ENCODE measurements at places on chromosomes 3 and 15.

GRCh38 chr3:120410541-120410940 lies 40.3 kb downstream of the FSTL1 start:
- peak; percentile 8 for DNase-seq

GRCh38 chr3:167899093-167899492 lies 163.6 kb downstream of the SERPINI1 start:
- DNase-seq: no peak

DNA sequence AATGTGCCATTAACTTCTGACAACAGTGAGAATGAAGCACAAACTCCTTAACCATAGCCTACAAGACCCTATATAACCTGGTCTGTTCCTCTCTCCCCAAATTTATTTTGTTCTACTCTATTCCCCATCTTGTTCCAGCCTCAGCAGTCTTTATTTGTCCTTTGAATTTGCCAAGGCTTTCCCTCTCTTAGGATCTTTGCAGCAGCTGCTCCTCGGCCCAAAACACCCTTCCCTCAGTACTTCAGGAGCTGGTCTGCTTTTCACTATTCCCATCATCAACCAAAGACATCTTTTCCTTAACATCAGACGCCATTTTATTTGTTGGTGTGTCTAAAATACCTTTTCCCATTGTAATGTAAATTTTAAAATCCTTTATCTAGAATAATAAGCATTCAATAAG lies 10.2 kb downstream of the PRICKLE2 start:
- DNase-seq: no peak

GRCh38 chr3:5317557-5317956 lies 130.1 kb downstream of the EDEM1 start:
- no peak for DNase-seq

- no peak for DNase-seq
Observed at GRCh38 chr3:173826416-173826815, 428.9 kb downstream of the NLGN1 start.

GRCh38 chr15:88057836-88058235 lies 198.7 kb downstream of the NTRK3 start:
- peak; percentile 39 for DNase-seq

DNA sequence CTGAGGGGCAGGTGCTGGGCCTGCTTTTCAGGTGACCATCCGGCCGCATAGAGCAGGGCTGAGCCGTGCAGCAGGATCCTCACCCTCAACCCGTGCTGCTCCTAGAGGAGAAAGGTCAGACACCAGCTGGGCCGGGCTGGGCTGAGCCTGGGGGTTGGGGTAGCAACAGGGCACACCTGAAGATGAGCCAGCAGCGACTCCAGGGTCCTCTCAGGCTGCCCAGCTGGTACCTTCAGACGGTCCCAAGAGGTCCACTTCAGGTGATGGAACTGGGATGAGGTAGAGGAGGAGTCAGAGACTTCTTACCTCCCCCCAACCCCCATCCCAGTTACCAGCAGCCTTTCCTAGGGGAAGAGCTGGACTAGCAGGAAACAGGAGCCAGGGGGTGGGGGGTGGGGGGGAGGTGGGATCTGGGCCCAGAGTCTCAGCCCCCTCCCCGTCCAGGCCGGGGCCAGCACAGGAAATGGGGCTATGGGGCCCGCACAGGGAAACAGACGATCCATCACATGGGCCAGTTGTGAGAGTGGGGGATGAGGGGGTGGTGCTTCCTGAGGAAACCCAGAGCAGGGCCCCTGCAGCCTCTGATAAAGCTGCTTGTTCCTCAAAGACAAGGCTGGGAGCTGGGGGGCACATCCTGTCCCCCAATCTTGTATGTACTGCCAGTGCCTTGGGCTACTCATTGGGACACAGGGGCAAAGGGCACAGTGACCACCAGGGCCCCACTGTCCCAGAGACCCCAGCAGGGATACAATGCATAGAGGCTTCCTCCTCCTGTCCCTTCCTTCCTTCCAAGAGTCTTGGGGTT lies 3.0 kb downstream of the INKA1 start:
- no peak for DNase-seq

DNA sequence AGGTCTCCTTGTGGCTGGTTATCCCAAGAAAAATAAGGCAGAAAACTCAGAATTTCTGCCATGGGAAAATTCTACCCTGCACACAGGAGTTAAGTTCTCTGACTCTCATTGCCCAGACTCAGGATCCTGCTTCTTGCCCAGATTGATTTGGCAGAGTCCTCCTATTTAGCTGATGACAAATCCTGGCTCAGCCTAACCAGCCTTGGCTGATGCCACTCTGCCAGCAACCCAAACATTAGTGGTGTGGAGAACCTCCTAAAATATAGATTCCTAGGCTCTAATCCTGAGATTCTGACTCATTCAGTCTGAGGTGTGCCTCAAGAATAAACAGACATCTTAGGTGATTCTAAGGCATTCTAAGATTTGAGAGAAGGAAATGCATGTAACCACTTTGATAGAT lies 60.5 kb upstream of the ACTC1 start:
- no peak for DNase-seq

GRCh38 chr3:123627673-123628670 lies 43.1 kb upstream of the HACD2 start:
- no peak for DNase-seq

GRCh38 chr15:53000409-53000808 lies 210.3 kb upstream of the ONECUT1 start:
- no peak for DNase-seq

DNA sequence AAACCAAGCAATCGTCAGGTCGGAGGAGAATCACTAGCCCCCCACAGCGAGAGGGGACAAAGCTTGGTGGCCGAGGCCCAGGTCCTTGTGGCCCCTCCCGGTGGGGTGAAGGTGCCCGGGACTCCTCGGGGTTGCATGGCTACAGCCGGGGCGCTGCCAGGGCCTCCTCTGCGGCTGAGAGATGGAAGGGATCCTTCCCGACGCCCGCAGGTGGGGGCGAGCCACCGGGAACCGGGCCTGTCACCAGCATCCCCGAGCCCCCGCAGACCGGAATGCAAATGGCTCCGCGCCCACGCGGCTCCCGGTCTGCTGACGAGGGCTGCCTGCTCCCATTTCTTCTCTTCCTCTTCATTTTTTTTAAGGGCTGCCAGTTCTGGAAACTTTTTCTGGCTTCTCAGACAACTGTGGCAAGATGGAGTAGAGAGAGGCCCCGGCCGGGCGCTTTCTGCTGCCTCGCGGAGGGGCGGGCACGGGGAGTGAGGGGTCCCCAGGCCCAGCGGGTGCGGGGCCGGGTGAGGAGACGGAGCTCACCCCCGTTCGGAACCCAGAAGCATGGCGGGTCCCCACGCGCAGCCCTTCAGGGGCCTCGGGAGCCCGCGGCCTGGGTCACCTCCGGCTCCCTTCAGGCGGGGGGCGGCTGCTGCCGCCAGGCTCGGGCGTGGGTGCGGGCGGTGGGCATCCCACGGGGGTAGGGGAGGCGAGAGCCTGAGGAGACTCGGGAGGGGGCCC lies 27.5 kb downstream of the MELTF start:
- no peak for DNase-seq
